Stimulated activated CD4-positive, alpha-beta T cell treated with anti-CD3 and anti-CD28 coated beads, Interleukin-1b, Interleukin-23, amount 100 ng/mL, for 24 hours (primary cell): ENCODE measurements at places on chromosomes 3 and 15.

- DNase-seq = no peak
These were observed 1297.6 kb upstream of the ALCAM start for GRCh38 chr3:104069114-104069513.

GRCh38 chr3:16477056-16477455, 36.4 kb downstream of the RFTN1 start:
- no peak for DNase-seq

DNA sequence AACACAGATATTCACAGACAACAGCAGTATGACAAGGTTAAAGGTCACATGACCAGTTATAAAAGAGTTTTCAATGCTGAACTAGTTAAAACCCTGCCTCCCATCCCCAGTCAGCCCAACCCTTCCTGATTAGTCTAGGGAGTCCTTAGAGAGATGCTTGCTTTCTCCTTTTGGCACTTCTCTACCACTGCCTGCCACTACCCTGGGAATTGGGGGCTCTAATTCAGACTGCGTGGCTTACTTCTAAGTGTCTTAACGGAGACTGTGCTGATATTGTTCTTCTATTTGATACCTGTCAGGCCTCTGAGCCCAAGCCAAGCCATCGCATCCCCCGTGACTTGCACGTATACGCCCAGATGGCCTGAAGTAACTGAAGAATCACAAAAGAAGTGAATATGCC, 11.7 kb upstream of the TRA2B start:
- no peak for DNase-seq

- DNase-seq = no peak
These were observed 8.3 kb downstream of the SLC9A9 start for GRCh38 chr3:143839980-143840379.

- no peak for DNase-seq
These were observed 111.2 kb downstream of the RAP2B start for GRCh38 chr3:153273217-153273616.

DNA sequence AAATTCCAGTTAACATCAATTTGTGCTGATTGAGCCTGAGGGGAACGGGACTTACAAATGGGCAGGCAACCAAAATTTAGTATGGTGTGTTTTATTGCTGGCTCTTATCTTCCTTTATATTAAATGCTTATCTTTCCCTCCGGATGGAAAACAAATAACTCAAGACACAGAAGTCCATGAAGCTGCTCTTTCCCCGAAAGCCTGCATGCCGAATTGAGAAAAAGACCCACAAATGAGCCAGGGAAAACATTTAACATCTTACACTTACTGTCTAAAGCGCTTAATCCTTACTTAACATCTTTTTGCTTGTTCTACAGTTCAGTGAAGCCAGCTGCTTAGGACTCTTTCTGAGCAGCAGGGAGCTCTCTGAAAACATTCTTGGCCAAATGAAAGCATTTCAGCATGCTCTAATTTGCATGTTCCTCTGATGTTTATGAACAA, 49.5 kb downstream of the HEG1 start:
- DNase-seq = no peak

DNA sequence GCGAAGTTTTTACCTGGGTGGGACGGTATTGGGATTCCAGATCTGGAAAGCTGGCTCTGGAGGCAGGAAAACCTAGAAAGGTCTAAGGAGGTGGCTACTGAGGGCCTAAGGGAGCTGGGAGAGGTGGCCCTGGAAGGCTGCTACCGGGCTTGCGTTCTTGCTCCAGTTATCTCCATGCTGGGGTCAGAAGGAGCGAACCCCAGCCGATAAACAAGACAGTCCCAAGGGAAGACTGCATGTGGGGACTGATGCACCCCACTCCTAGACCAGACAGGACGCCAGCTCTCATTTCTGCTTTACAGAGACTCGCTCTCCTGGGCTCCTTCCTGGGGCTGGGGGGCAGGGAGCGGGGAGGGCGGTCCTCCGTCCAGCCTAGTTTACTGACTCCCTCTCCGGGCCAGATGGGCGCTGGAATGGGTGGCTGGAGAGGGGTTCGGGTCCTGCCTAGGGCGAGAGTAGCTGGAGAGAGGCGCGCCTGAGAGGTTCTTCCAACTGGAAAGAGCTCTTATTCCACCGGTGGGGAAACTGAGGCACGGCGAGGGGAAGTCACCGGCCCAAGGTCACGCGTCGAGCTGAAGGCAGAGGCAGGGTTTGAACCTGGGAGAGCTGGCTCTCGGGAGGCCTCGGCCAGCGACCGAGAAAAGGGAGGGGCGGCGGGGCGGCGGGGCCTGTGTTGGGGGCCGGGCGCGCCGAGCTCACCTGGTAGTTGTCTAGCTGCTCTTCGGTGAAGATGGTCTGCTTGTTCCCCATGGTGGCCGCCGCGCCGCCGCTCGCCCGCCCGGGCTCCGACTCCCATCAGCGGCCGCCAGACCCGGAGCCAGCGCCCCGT, 565 bp downstream of the CIB2 start:
- DNase-seq = peak; percentile 28
